ENCODE measurements at places on chromosomes 11 and 22.

- peak; percentile 39 for DNase-seq
Measured at GRCh38 chr11:19727246-19727645, 14.6 kb downstream of the NAV2 start.

GRCh38 chr11:27158456-27159334 is 118.1 kb downstream of the BBOX1 start:
- peak; percentile 81 for DNase-seq

DNA sequence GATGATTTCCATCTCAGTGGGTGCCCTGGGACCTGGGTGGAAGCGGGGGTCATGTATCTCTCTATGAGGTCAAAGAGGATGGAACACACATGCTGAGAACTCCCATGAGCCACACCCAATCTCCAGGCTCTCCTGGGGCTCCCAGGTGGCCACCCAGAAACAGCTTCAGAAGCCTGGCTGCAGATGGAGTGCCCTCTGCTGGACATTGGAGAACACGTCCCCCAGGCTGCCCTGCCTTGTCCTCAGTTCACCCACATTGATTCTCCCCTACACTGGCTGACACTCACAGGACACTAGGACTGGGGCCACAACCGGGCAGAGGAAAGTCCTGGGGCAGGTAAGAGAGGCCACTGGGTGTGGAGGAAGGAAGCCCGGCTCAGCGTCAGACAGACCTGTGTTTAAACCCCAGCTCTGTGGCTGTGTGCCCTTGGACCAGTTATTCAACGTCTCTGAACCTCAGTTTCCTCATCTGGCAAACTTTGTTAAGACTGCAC is 4.5 kb upstream of the NOL12 start:
- peak; percentile 87 for DNase-seq

- peak; percentile 46 for DNase-seq
Measured at GRCh38 chr11:93100211-93100610, 97.6 kb downstream of the SLC36A4 start.

DNA sequence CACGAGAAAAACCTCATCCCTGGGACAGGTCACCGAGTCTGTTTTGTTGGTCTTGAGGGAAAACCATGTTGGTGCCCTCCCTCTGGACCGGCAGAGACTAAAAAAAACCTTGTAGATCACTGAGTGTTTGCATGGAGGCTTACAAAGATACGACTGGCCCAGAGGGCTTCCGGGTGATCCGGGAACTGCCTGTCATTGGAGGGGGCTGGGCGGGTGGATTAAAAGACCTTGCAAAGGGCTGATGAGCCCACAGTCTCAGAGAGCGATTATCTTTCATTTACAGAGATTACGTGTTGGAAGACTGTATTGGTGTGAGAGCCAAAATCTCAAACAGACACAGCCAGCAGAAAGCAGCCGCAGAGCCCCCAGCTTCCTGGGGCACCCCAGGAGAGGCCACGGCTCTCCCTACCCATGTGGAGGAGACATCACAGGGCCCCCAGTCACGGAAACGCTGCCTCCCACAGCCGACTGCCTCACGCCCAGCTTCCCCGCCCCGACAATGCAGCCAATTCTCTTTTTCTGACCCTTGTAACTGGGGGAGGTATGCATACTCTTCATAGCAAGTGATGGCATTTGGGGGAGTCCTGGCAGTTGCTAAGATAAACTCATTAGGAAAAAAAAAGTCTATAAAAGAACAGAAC is 426.4 kb downstream of the CTTN start:
- no peak for DNase-seq

All from astrocyte of the hippocampus (primary cell).